ENCODE measurements at places on chromosomes 5 and 9. TPM values are rescaled to one million over a fixed set of nuclear protein-coding genes. Genes with fewer than 3 reads are reported as not detected.

Gene SHROOM1
- 5.8 TPM for total RNA-seq

Gene ECSCR
- total RNA-seq: 12.8 TPM

Gene SHC3
- 4.8 TPM for total RNA-seq

Gene TRIM7
- total RNA-seq: 4.4 TPM

Gene CAMK2A
- 3.4 TPM for total RNA-seq

Data from gastroesophageal sphincter (tissue), 4 donors.